ELR (cell line): ENCODE measurements at places on chromosomes 16 and 17.

DNA sequence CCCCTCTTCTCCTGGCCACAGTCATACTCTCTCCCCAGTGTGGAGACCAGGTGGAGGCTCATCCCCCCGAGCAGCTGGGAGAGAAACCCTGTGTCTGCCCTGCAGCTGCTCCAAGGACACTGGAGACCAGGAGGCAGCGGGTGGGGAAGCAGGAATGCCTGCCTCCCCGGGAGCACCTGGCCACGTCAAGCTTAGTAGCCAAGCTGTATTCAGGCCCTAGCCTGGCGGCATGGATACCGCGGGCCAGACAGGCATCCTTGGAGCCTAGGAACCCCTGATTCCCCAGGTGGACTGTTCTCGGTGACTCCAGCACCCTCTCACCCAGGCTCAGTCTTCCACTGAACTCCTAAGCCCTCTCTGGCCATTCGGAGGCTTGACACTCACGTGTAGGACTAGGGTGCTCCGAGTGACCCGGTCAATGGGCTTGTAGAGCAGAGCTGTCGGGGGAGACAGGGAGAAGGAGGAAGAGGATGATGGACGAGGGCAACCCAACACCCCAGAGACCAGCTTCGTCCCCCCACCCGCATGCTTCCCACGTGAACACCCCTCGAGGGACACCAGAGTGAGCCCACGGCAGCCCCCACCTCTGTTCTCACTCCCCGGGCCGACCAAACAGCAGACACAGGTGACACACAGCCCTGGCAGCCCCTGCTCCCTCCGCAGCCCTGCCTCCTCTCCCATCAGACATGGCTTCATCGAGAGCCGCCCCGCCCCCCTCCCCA, 76.5 kb downstream of the TIMM22 start:
- DNase-seq, result no peak

GRCh38 chr16:66786551-66786950, 14.8 kb downstream of the TERB1 start:
- no peak for DNase-seq

DNA sequence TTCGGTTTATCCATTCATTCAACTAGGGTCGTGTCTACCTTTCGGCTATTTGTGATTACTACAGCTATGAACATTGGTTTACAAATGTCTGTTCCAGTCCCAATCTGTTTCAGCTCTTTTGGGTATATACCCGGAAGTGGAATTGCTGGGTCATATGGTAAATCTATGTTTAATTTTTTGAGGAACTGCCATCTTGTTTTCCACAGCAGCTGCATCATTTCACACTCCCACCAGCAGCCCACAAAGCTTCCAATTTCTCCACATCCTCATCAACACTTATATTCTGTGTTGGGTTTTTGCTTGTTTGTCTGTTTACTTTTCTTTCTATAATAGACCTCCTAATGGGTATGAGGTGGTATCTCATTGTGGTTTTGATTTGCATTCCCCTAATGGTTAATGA, 48.7 kb upstream of the GINS3 start:
- DNase-seq, result no peak

GRCh38 chr17:3857261-3858105, 11.4 kb upstream of the NCBP3 start:
- DNase-seq, result no peak

- DNase-seq, result no peak
Observed at GRCh38 chr17:77163001-77163400, 22.2 kb downstream of the SEC14L1 start.

- no peak for DNase-seq
Observed at GRCh38 chr17:29257756-29258155, 11.1 kb downstream of the CRYBA1 start.

- peak; percentile 2 for DNase-seq
Observed at GRCh38 chr16:55418586-55418985, 60.4 kb upstream of the MMP2 start.

- DNase-seq, result no peak
Observed at GRCh38 chr17:32684087-32684958, 192.6 kb downstream of the MYO1D start.
